Osteoblast (primary cell): ENCODE measurements at places on chromosomes 11 and 22. TPM values are rescaled to one million over a fixed set of nuclear protein-coding genes. Genes with fewer than 3 reads are reported as not detected.

The DRAP1 gene
- 170 and 190 TPM in 2 replicates for total RNA-seq

The MYO18B gene
- under 0.01 TPM in 1 of 2 replicates, not detected in the other for total RNA-seq

The PRG3 gene
- total RNA-seq = not detected in 2 replicates

The TESMIN gene
- not detected in 2 replicates for total RNA-seq

The SCUBE2 gene
- total RNA-seq = 1.8 and 2.7 TPM in 2 replicates

The GLB1L2 gene
- 0.29 and 0.36 TPM in 2 replicates for total RNA-seq

The NAALADL1 gene
- 15.6 and 17.7 TPM in 2 replicates for total RNA-seq

The QSER1 gene
- 25.6 and 28.6 TPM in 2 replicates for total RNA-seq

The MFRP gene
- total RNA-seq = not detected in 2 replicates

The SLC35E4 gene
- total RNA-seq = 13.0 TPM in 2 replicates

The E2F8 gene
- 0.29 and 0.36 TPM in 2 replicates for total RNA-seq

The MAP6 gene
- total RNA-seq = 0.72 and 1.5 TPM in 2 replicates

The DENND6B gene
- 5.9 and 6.5 TPM in 2 replicates for total RNA-seq

GRCh38 chr22:26763633-26764361 lies 106.4 kb downstream of the MIAT start:
- DNase-seq = peak; percentile 86

DNA sequence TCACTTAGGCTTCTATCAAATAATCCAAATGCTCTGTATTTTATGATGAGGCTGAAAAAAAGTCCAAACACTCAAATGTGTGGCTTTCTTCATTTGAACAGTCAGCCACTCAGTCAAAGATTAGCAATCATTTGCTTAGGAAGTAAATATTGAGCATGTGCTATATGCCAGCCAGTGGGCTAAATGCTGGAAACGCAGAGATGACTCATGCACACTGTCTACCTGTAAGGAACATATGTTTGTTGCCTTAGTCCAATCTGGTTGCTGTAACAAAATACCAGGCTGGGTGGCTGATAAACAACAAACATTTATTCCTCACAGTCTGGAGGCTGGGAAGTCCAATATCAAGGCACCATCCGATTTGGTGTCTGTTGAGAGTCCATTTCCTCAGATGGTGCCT lies 617.3 kb downstream of the NTM start:
- no peak for DNase-seq

DNA sequence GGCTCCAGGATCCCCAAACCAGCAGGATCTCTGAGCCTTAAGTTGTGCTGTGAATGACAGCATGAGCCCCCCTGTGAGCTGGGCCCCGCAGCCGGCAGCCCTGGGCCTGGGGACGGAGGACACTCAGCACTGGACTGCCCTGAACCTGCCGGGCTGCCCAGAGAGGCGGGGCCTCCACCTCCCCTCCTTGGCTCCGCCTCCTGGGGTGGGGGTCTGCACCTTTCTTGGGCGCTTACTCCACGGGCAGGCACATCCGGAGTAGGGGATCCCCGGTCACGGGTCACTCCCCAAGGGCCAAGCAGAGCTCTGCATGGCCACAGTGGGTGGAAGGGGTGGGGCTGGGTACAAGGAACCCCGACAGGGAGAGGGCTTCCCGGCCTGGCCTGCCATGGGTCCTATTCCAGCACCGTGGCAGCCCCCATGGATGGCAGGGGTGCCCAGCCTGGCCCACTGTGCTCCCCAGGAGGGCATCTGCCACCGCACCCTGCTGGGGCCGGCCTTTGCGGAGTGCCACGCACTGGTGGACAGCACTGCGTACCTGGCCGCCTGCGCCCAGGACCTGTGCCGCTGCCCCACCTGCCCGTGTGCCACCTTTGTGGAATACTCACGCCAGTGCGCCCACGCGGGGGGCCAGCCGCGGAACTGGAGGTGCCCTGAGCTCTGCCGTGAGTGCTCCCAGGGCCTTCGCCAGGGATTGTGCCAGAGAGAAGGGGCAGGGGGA lies 5.4 kb downstream of the MUC5B start:
- peak; percentile 88 for DNase-seq

- peak; percentile 68 for DNase-seq
These were observed 3.4 kb downstream of the PLAAT3 start for GRCh38 chr11:63610604-63611394.

DNA sequence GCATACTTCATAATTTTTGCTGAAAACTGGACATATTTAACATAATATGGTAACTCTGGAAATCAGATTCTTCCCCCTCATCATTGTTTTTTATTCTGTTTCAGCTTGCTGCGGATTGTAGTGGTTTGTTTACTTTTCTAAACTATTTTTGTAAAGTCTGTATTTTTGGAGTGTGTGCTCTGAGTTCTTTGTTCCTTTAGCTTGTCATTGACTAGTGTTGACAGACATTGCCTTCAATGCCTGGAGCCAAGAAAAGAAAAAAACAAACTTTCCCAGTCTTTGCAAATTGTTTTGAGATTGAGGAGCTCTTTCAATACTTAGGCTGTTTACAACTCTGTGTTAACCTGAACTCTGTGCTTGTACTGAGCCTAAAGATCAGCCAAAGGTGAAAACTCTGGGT lies 137.3 kb upstream of the CEP126 start:
- no peak for DNase-seq

DNA sequence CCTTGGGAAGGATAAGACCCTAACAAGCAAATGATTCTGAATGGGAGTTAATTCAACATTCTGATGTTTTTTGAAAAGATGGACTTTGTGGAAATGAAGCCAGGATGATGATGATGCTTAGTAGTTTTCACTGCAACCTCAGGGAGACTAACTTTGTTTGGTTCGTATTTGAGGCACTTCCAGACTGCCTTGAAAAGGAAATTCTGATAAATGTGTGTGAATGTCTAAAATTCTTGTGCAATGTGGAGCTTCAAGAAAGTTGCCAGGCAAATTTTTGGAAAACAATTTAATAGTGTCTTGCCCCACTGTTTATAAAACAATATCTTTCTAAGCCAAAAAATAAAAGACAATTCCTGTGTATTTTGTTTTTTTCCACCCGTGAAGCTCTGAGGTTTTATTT lies 11.2 kb upstream of the NAV2 start:
- no peak for DNase-seq

DNA sequence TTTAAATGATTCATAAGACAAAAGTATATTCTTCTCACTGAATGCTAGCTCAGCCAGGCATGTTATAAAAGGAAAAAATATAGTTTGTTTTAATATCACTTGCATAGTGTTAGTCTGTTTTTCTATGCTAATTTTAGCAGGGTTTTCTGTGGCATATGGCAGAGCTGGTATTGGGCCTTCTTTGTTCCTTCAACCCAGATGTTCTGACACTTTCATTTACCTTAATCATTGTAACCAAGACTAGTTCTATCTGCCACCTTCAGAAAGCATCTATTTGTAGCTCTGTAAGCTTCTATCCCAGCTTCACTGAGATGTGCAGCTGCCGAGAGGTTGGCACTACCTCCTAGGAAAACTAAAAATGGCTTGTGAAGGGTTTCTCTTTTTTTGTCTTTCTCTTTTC lies 338.7 kb downstream of the GUCY1A2 start:
- DNase-seq = no peak

GRCh38 chr11:123159183-123159857 lies 35.7 kb downstream of the CLMP start:
- DNase-seq = no peak

DNA sequence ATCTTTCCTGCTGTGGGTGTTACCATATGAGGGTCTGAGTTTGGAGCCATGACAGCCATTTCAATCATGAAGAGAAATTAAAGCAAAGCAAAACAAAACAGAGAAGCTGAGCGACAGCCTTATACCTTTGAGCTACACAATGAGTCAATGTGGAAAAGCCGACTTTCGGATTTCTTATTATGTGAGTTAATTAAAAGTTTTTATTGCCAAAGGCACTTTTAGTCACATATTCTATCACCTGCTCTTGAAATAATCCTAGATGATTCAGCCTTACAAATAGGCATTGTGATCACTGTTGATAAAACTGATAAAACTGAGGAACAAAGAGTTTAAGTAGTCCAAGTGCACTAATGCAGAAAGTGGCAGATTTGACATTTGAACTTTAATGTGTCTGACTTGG lies 381.9 kb upstream of the TENM4 start:
- no peak for DNase-seq

- DNase-seq = no peak
These were observed 471.5 kb downstream of the LRRC4C start for GRCh38 chr11:40987776-40988435.

DNA sequence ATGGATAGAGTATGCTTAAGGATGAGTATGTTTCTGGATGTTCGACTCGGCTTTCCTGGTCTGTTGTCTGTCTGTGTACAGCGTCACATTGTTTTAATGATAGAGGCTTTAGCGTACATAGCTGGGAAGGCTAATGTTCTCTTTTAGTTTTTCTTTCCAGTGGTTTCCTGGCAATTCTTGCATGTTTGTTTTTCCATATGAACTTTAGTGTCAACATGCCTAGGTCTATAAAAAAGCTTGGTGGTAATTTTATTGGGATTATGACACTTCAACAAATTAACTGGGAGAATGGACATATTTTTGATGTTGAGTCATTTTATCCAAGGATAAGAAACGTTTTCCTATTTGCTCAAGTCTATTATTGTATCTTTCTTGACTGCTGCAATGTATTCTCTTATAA lies 17.6 kb downstream of the F2 start:
- DNase-seq = peak; percentile 31

- peak; percentile 89 for DNase-seq
These were observed 14.3 kb downstream of the NPTXR start for GRCh38 chr22:38829485-38829884.

DNA sequence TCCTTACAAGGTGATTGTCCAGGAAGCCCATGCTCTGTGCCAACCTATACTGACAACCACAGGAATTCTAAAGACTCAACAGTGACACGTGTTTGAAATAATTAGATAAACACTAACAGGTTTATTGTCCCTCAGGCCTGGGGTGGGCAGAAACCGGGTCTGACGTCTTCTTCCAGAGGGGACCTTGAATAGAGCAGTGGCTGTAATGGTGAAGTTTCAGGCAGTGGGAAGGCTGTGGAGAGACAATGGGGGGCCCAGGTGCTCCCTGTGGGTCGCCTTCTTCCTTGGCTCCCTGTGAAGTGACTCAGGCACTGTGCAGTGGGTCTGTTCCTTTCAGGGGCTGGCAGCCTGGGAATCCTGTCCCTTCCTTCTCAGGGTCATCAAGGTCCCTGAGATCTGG lies 54.6 kb downstream of the OTOG start:
- DNase-seq = peak; percentile 66

DNA sequence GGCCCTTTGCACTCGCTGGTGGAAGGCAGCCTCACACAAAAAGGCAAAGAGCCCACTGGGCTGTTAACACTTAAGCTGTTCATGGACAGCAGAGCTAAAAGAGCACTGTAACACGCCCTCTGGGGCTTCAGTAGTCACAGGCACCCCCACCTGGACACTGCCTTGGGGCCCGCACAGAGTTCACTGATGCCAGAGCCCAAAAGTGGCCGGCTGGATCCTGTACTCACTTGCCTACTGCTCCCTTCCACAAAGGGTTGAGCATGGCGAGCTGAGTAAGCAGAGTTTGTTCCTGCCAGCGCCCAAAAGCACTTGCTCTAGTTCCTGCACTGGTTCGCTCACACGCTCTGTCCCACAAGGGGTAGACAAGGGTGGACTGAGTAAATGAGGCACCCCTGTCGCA lies 78.8 kb downstream of the RELT start:
- no peak for DNase-seq

- DNase-seq = no peak
These were observed 7.2 kb upstream of the FLRT1 start for GRCh38 chr11:64028398-64029115.

GRCh38 chr11:16494918-16495691 lies 138.8 kb upstream of the SOX6 start:
- DNase-seq = no peak

- peak; percentile 94 for DNase-seq
These were observed 1.8 kb downstream of the ADSL start for GRCh38 chr22:40348025-40348658.

GRCh38 chr11:15770798-15771414 lies 585.4 kb downstream of the SOX6 start:
- no peak for DNase-seq

- DNase-seq = peak; percentile 55
These were observed 13.1 kb upstream of the CENATAC start for GRCh38 chr11:118984825-118985224.

GRCh38 chr11:63022441-63022840 lies 6.8 kb upstream of the SLC22A8 start:
- no peak for DNase-seq

GRCh38 chr11:110985547-110985946 lies 260.0 kb upstream of the POU2AF2 start:
- no peak for DNase-seq

DNA sequence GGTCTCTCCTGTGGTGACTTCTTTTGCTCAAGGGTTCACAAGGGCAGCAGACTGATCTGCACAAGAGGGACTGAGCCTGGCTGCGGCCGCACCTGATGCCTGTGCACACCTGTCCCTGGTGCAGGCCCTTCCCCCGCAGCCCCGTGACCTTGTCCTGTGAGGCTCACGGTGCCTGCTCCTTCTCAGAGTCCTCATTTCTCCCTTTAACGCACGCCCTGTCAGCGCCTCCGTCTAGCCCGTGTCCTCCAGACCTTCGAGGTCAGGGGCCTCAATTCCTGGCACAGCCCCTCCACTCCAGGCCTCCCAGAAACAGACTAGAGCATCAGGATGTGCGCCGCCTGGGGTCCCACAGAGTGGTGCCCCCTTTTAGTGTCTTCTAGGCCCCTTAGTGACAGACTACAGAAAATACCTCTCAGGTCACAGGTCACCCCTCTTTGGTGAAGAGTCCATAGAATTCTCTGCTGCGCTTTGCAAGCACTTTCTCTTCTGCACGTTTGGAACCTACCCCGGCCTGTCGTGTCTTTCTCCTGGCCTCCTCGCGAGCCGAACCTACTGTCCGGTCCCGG lies 1.0 kb upstream of the DRD4 start:
- DNase-seq = peak; percentile 67

- peak; percentile 69 for DNase-seq
These were observed 8.9 kb downstream of the MN1 start for GRCh38 chr22:27792452-27793161.

DNA sequence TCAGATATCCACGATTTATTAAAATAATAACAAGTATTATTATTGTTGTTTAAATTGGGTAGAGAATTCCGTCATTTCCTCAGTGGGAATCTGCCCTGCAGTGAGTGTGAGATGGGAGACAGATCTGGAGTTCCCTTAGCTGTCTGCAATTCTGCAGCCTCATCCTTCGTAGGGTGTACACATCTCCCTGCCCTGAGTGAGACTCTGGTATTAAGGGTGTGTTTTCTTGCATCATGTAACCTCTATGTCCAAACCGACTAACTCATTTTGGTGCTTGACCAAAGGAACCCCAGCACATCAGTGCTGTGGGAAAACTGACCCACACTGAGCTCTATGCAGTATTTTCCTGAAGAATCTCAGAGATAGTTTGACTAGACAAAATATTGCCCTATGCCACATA lies 157.6 kb downstream of the LDLRAD3 start:
- no peak for DNase-seq
